Renal cortex interstitium (tissue), 15 donors: ENCODE measurements at places on chromosomes 5 and 9.

DNA sequence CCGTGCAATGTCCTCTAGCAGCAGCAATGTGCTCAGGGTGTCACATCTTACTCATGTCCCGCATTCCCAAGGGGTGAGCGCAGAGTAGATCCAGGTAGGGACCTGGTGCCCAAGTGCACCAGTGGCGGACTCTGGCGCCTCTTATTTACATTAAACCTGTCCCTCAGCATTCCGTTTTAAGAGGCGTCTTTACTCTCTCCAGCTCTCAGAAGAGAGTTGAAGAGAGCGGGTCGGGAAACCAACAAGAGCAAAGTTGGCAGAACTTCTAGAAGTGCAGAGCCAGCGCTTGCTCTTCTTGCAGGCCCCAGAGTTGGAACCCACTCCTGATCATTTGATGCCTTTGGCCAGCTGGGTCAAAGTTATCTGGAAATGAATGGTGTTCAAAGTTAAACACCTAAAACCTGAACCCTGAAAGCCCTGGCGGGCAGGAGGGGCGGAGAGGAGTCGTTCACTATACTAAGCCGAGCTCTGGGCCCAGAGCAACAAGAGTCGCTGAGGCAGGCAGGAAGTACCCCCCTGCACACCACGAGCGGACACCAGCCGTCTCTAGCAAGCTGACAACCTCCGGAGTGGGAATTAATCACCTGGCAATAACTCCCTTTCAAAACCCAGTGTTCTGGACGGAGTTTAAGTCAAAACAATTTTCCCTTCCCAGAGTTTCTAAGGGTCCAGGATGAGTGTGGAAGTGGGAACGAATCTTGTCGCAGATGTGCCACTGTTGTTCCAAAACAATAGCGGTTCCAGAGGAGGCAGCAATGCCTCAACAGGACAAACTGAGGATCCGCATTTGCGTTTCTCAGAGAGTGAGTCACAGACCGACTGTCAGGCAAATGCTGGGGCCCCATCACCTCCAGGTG is 122.8 kb downstream of the TMEM161B start:
- DNase-seq: no peak

DNA sequence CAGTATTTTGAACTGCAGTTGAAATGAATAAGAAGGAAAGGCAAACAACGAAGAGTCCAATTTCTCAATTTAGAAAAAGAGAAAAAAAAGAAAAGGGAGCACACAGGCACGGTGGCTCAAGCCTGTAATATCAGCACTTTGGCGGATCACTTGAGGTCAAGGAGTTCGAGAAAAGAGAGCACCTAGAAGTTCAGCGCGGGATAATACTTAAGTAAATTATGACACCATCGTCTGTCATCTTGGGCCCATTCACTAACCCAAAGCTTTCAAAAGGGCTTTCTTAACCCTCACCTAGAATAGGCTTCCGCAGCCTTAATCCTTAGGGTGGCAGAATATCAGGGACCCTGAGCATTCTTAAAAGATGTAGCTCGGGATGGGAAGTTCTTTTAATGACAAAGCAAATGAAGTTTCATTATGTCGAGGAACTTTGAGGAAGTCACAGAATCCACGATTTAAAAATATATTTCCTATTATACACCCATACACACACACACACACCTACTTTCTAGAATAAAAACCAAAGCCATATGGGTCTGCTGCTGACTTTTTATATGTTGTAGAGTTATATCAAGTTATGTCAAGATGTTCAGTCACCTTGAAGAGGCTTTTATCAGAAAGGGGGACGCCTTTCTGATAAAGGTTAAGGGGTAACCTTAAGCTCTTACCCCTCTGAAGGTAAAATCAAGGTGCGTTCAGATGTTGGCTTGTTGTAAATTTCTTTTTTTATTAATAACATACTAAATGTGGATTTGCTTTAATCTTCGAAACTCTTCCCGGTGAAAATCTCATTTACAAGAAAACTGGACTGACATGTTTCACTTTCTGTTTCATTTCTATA is 602 bp upstream of the CD274 start:
- no peak for DNase-seq

DNA sequence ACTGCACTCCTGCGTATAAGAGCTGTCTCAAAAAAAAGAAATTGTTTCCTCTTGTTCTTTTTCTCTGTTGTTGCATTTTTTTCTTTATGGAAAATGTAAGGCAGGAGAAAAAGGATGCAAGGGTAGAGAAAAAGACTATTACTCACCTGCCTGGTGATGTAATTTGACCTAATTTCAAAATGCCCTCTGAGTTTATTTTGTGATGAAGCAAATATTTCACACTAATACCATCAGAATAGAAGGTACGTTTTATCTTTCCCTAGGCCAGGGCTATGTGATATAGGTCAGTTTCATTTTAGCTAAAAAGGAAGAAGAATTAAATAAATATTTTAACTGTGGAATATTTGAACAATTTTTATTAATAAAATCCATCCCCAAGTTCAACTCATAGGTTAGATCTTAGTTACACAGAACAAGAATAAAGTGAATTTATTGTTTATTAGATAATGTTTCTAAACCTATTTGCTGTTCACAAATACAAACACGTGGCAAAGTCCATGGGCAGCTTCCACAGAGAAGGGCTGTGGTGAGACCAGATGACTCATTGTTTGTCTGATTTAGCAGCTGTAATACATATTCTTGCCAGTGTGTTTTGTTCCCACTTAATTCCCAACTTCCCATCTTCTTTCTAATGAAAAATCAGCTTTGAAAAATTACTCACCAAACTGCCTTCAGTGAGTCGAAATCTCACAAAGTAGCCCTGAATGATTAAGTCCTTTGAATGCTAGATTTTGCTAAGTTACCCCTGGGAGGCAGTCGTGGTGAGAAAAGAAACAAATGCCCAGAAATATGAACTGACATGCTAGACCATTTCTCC is 52.8 kb upstream of the CCDC112 start:
- DNase-seq: no peak

DNA sequence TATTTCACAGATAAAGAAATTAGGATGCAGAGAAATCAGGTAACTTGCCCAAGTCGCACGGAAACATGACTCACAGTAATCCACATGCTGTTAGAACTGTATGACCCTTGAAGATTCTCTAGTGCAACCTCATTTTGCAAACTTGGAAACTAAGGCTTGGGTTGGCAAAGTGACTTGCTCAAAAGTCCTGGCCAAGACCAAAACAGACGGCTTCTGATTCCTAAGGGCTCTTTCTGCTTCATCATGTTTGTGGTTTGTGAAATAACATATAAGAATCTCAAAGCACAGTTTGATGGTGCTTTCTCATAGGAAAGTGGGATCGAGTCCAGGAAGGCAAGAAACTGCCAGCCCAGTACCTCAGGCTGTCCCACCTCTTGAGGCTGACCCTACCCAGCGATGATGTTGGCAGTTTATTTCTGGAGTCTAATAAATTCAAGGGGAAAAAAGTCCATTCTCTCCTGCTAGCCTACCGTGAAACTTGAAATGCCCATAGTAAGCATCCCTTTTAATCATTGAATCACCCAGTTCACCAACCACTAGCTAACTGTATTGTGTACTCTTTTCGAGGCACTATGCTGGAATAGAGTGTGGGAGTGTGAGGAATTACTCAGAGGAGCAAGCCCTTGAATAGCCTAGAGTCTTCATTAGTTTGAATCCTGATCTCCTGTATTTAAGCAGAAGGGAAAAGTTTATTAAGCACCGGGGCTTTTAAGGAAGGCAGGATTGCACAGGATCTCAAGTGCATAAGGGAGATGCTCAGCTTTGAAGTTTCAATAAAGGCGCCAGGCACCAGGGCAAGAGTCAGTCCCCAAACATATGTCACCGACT is 14.1 kb downstream of the CAPSL start:
- no peak for DNase-seq

- DNase-seq: no peak
These were observed 56.7 kb downstream of the APC start for GRCh38 chr5:112794410-112794809.

DNA sequence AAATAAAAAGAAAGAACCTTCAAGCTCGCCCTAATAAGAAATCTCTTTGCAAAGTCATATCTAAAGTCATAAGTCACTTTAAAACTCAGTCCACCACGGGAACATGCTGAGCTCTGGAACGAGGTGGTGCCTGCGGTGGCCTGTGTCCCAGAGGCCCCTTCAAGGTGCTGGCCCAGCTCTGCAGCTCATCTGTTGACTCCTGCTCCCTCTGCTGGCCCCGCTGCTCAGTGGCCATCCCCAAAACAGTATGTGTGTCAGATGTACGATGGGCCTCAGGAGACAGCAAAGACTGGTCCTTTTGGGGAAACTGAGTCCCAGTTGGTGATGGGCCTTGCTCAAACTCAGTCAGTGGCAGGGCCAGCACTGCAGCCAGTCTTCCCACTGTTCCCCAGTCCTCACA is 22.8 kb upstream of the FOXB2 start:
- DNase-seq: no peak

DNA sequence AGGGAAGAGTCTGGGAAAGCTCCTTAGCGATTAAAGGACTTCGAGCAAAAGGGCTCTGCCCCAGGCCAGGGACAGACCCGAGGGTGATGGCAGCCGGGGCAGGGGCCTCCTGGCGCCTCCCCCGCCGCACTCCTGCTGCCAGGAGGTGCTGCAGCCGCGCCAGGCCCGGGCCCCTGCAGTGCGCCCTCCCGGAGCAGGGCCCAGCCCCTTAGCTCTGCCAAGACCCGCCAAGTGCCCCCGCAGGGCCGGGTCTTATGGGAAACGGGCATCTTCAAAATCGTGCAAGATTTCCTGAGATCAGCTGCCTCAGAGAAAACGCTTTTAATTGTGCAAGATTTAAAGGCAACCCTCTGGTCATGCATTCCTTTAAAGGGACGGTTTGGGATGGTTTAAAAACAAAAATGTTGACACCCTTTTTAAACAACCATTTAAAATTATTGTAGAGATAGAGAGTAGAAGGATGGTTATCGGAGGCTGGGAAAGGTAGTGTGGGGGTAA is 52.4 kb downstream of the CDC14B start:
- DNase-seq: no peak

- no peak for DNase-seq
These were observed 52.7 kb downstream of the ADAMTSL1 start for GRCh38 chr9:18526685-18527084.

DNA sequence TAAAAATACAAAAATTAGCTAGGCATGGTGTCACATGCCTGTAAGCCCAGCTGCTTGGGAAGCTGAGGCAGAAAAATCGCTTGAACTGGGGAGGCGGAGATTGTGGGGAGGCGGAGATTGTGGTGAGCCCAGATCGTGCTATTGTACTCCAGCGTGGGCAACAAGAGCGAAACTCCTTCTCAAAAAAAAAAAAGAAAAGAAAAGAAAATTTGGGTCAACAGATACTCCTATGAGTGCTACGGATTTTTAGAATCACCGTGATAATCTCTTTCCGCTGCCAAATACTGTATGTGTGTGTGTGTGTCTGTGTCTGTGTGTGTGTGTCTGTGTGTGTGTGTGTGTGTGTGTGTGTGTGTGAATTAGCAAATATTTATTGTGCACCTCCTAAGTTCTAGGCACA is 64.4 kb downstream of the ARRDC3 start:
- no peak for DNase-seq

DNA sequence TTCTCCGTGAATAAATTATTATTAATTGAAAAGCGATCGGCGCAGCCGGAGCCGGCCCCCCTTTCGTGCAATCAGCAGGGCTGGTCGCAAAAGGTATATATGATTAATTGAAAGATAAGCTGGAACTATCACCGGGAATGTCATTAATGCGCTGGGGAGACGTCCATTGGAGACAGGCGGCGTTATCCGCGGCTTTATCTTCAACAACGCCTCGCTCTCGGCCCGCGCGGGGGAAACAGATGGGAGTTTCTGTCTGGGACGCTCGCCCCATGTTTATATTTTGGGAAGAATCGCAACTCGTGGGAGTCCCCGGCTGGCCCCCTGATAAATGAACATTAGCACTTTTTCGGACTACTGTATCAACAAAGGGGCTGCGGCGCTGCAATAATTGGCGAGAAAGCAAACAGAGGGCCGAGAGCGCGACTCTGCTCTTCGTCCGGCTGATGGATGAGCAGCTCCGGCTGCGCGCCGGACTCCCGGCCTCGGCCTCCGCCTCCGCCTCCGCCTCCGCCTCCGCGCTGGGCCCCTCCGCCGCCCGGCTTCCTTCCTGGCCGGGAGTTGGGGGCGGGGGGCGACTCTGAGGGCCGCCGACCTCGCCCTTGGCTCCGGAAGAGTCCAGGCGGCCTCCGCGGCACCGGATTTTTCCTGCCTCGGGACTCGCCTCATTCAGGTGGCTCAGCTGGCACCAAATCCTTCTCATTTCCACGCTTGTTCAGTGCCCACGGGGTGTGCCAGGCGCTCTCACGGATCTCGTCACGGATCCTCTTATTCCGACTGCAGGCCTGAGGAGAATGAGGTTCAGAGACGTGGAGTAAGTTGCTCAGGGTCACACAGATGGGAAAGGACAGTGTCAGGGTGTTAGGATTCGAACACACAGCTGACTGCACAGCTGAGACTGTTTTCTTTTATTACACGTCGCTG is 3.6 kb upstream of the NKX2-5 start:
- DNase-seq: no peak

- peak; percentile 65 for DNase-seq
These were observed 82.8 kb downstream of the DCP2 start for GRCh38 chr5:113059232-113060040.

DNA sequence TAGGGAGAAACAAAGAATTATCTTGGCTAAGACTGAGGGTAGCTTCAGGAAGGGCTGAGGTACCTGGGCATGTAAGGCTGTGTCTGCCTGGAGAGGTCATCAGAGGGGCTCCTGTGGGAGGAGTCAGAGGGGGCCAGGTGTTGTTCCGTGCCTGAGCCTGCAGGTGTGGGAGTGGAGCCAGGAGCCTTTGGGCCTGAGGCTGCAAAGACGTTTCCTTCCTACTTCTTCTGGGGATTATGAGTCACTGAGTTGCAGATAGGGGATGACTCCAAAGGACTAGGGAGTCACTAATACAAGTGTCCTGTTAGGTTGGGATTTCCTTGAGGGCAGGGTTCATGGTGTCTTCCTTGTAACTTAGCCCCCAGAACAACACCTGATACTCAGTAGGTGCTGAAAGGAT is 391.1 kb downstream of the ARHGEF28 start:
- DNase-seq: no peak

- DNase-seq: no peak
These were observed 1.7 kb downstream of the TRIO start for GRCh38 chr5:14144586-14145434.

GRCh38 chr9:130111786-130112537 is 58.3 kb downstream of the GPR107 start:
- no peak for DNase-seq

DNA sequence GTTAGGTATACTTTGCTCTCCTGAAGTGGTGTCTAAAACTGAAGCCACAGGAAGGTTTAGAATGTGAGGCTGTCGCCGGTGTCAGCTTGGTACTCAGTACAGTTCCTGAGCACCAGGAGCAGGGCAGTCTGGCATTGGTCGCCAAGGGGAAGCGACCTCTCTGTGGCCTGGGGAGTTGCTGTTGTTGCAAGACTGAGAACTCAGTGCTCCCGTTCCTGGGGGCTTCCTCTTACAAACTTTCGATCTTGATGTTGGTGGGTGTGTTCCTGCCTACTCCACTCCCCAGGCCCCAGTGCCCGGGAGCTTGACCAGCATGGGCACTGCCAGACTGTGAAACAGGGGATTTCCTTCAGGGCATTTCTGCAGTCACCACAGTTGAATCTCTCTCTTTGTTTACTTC is 52.4 kb upstream of the PPARGC1B start:
- DNase-seq: no peak
